ENCODE measurements at places on chromosomes 7 and 10.

DNA sequence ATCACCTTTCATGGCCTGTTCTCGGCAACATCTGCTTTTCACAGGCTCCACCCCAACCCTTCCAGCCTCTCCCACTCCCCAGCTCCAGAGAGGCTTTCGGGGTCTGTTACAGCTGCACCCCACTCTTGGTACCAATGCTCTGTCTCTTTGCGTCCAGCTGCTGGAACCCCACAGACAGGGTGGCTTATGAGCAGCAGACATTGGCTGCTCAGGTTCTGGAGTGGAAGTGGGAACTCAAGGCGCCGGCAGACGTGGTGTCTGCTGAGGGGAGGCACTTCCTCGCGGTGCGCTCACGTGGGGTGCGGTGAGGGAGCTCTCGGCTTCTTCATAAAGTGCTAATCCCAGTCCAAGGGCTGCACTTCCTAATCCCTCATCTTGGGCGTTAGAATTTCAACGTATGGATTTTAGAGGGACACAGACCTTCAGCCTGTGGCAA, 185.7 kb downstream of the ELFN1 start:
- H3K4me1 ChIP-seq = peaks cover 6% of the 10 kb centered on the region
- no peak for DNase-seq
- H3K27ac ChIP-seq = no peak overlapping the region
- no peaks in the 10 kb centered on the region for H3K36me3 ChIP-seq

- H3K4me3 ChIP-seq = no peak overlapping the region
- no peaks in the 10 kb centered on the region for H3K4me1 ChIP-seq
- H3K36me3 ChIP-seq = no peaks in the 10 kb centered on the region
- H3K27ac ChIP-seq = no peak overlapping the region
- peak; percentile 35 for DNase-seq
Measured at GRCh38 chr10:127968027-127968441, 61.1 kb downstream of the PTPRE start.

GRCh38 chr7:1703871-1704810, 34.1 kb downstream of the ELFN1 start:
- H3K27me3 ChIP-seq = peaks cover 18% of the 10 kb centered on the region
- H3K36me3 ChIP-seq = no peaks in the 10 kb centered on the region
- no peak for DNase-seq
- no peak overlapping the region for H3K4me3 ChIP-seq
- H3K27ac ChIP-seq = no peak overlapping the region
- H3K4me1 ChIP-seq = no peaks in the 10 kb centered on the region

DNA sequence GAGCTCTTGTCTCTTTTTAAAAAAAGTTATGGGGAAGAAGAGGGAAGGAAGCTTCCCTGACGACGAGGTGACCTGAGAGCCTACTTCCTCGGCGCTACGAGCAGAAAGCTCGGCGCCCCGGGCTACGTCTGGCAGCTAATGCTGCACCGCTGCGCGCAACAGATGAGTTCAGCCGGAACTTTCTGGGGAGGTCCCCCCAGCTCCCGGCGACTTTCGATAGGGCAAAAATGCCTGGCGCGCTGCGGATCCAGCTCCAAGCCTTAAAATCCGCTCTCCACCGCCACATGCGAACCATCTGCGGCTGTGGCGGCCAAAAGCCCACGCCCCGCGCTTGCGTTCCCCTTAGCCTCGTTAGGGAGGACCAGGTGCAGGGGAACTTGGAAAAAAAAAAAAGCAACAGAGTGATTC, 621 bp downstream of the P4HA1 start:
- peak; percentile 77 for DNase-seq
- peak overlapping the region; percentile 70 for H3K27ac ChIP-seq
- no peaks in the 10 kb centered on the region for H3K27me3 ChIP-seq
- no peaks in the 10 kb centered on the region for H3K36me3 ChIP-seq

DNA sequence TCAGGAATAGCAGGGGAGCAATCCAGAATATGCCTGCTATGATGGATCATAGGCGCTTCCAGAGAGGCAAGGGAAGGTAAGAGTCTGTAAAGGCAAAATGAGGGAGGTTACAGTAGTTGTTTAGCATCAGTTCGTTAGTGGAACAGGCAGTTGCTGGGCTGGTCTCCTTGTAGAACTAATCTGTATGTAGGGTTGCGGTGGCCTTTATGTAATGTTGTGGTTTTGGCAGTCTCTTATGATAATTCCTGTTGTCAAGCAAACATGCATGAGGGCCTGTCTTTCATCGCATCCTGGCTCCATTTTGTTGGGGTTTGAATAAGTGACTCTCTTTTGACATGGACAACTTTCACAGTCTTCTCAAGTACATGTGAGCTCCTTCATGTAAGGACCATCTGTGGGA, 427.8 kb upstream of the LRGUK start:
- no peak overlapping the region for H3K27ac ChIP-seq
- no peaks in the 10 kb centered on the region for H3K27me3 ChIP-seq
- no peak overlapping the region for H3K4me3 ChIP-seq
- H3K4me1 ChIP-seq = peaks cover 10% of the 10 kb centered on the region
- no peak for DNase-seq

DNA sequence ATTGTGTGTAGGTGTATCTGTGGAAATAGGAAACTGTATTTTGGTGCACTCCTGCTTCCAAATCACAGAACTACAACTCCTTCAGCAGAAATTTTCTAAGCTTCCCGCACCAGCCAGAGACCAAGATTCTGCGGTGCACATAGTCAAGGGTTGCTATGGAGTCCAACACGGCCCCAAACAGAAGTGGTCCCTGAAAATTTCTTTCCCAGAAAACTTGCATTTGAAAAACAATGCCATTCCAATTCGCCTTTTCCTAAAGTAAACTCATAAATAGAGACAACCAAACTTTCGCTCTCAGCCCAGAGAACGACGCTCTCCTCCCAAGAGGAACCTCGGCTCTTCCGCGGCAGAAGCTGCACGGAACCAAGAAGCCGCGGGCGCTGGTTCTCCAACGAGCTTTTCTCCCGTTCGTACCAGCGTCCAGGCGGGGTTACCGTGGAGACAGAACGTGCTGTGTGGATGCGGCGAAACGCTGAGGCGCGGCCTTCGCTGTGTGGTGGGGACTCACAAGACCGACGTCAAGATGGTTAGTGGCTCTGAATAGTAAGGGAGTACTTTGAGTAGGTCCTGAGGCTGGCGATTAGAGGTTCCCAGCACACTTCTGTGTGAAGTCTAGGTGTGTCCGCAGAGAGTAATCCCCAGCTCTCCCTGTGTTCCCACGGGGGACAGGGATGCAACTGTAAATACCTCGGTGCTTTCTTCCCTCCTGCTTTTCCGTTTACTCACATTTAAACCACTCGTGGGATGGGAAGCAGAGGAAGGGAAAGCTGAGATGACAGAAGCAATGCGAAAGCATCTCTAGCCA, 24.0 kb upstream of the ZC3HAV1 start:
- H3K4me1 ChIP-seq = peaks cover 1% of the 10 kb centered on the region
- no peaks in the 10 kb centered on the region for H3K27me3 ChIP-seq
- peaks cover 4% of the 10 kb centered on the region for H3K36me3 ChIP-seq
- H3K27ac ChIP-seq = peak overlapping the region; percentile 21
- H3K4me3 ChIP-seq = peak overlapping the region; percentile 94

- no peak overlapping the region for H3K4me3 ChIP-seq
- no peaks in the 10 kb centered on the region for H3K4me1 ChIP-seq
- H3K36me3 ChIP-seq = peaks cover 6% of the 10 kb centered on the region
- no peak overlapping the region for H3K27ac ChIP-seq
Measured at GRCh38 chr10:60257767-60258428, 131.8 kb downstream of the ANK3 start.

DNA sequence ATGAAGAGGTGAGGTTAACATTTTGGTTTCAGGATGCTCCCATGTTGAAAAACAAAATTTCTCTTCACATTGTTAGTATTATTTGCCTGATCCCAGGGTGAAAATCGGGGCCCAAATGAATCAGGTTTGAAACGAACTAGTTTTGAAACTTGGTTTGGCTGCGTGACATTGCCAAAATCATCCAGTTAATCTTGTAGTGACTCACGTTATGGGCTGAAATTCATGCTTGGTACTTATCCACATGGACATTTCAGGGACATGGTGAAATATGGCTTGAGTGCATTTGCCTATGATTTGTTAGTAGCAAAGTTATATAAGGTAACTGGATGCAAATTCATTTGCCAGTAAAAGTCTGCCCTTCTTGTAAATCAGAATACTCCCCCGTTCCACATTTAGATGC, 97.3 kb downstream of the CFAP58 start:
- H3K27ac ChIP-seq = no peak overlapping the region
- H3K36me3 ChIP-seq = no peaks in the 10 kb centered on the region
- no peak for DNase-seq
- no peaks in the 10 kb centered on the region for H3K4me1 ChIP-seq

Measured in mesenchymal stem cell (in vitro differentiated cells and primary cell).